ENCODE measurements at places on chromosomes 5 and 9.

GRCh38 chr9:73137914-73138313 is 13.8 kb upstream of the ANXA1 start:
- DNase-seq, result no peak

DNA sequence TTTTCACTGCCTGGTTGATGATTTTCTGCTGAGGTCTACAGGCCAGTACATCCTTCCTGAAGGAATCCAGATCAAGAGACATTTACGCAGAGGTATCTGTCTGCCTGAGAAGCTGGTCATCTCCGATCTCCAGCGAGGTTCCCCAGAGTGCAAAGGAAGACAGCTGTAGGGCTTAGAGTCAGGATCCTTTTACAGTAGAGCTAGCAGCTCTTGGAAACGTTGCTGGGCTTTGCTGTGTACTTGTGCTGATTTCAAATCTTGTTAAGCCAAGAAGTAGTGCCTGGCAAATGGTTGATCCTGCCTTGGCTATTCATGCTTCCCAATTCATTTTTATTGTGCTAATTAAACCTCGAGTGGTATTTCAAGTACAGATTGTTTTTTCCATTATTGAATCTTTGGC is 48.9 kb downstream of the NTRK2 start:
- no peak for DNase-seq

DNA sequence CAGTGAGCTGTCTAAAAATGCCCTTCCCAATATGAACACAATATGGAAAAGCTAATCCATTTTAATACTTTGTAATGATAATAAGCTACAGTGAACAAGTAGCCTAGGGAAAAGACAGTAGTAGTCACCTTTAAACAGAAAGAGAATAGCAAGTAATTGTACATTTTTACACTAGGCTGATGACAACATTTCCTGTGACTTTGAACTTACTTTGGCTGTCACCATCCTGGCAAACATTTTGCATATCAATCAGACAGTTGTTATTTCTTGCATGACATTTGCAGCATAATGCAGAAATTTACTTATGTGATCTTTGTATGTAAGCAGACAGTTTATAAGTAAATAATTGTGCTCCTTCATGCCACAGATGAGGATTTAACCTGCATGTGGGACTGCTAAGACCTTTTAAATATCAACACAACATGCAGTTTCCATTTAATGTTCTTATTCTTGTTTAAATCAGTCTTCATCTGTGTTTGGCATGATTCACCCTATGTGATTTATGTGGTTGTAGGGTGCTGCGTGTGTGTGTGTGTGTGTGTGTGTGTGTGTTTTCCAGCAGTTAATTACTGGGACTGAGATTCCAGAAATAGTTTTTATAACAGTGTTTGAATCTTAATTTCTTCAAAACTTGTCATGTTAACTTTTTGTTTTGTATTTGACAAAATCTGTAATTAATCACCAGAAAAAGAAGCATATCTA is 997.1 kb upstream of the ARRDC3 start:
- no peak for DNase-seq

DNA sequence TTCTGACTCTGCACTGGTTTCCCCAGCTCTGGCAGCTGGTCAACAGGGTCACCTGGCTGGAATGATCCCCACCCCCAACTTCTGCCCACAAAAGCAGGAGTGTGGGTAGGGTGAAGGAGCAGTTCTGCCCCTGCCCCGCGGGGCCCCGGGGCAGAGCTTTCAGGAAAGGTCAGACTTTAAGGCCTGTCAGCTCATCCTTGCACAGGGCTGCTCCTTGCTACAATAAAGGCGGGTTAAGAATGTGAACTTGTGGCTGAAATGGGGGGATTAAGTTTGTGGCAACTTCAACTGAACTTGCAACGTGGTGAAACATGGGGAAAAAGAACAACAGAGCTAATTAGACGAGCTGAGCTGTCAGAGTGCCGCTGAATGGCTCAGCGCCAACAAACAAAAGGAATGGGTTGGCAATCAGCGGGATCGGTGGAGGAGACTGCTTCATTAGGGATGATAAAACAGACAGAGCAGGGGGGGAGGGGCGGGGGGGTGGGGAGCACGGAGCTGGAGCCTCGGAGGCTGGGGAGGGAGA is 50.8 kb downstream of the CRB2 start:
- no peak for DNase-seq

DNA sequence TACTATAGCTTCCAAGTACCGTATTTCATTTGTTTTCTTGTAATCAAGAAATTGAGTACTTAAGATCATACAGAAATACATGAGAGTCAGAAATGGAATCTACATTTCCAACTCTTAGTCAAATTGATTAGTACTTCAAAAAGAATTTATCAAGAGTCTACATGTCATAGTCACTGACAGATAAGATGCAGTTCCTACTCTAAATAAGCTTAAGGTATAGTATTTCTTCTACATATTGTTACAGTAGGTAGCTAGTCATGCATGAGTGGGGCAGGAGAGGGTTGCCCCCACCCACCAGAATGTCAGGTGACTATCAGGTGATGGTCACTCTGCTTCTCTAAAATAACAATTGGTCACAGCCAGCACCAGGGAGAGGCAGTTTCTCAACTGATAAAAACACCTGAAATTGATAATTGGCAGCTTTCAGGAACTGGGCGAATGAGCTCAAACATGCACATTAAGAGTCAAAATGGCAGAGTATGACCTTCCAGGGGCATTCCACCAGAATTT is 2.9 kb downstream of the BAAT start:
- no peak for DNase-seq

GRCh38 chr9:22528485-22528884 is 81.9 kb downstream of the DMRTA1 start:
- no peak for DNase-seq

DNA sequence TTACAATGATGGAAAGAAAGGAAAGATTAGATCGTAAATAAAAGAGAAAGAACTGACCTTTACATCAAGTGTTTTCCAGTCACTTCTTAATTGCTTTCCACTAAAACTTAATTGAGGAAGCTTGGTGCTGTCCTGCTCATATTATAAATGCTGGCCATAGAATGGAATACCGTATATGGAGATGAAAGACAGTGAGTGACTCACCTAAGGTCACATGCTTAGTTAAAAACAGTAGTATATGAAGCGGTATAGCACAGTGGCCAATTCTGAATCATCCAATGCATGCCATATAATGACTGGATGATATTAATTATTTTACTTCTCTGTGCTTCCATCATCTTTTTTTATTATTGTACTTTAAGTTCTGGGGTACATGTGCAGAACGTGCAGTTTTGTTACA is 482.4 kb upstream of the SGCD start:
- no peak for DNase-seq

- DNase-seq, result no peak
Observed at GRCh38 chr9:137891588-137892423, 14.2 kb downstream of the CACNA1B start.

DNA sequence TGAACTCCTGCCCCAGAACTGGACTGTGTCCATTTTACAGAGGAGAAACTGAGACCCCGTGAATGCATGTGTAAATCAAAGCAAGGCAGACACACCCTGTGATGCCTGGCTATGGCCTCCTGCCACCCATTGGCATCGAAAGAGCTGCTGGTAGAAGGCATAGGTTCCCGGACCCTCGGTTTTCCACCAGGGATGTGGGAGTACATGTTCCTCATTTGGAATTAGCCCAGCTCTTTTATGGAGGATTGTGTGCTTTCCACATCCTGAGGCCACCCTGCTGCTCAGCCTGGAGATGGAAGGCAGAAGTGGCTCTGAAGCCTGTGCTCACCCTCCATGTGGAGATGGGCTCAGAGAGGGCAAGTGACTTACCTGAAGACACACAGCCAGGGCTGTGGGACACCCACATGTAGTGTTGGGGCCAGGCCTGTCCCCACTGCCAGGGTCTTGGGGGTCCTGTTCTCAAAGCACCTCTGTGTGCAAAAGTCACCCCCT is 2.8 kb downstream of the SUSD3 start:
- no peak for DNase-seq

- no peak for DNase-seq
Observed at GRCh38 chr5:176611435-176611834, 1.5 kb upstream of the GPRIN1 start.

- no peak for DNase-seq
Observed at GRCh38 chr5:129082225-129083136, 12.1 kb upstream of the ISOC1 start.

DNA sequence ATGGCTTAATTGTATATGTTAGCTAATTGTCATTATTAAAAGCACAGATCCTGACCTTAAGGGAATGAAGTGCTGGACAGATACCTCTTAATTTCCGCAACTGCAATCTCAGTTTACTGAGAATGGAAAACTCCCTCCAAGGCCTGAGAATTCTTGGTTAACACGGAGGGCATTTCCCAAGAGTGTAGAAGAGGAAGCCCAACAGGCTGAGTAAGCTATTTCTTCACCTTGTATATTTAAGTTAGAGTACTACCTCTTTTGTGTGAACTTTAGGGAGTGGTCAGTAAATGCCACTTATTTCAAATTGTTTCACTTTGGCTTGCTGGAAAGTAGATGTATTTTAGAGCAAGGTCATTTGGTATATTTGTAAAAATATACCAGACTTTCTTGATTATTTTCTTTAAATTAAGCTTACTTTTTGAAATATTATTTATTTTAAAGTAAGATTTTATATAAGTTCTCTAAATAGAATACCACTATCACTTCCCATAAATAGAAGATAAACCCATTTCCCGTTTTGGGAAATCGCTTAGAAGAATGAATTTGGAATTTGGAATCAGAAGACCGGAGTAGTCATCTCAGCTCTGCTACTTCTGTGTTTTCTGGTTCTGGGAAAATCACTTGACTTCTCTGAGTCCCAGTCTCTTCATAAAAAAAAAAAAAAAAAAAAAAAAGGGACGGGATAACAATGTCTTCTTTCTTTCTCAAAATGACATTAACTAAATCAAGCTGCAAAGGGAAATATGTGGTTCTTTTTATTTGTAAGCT is 26.0 kb upstream of the C9orf72 start:
- DNase-seq, result no peak

- no peak for DNase-seq
Observed at GRCh38 chr9:69812068-69813000, 8.3 kb upstream of the CFAP95 start.

GRCh38 chr5:55853041-55853670 is 2.0 kb downstream of the IL31RA start:
- DNase-seq, result no peak

GRCh38 chr9:77731930-77732329 is 83.8 kb upstream of the GNA14 start:
- no peak for DNase-seq

DNA sequence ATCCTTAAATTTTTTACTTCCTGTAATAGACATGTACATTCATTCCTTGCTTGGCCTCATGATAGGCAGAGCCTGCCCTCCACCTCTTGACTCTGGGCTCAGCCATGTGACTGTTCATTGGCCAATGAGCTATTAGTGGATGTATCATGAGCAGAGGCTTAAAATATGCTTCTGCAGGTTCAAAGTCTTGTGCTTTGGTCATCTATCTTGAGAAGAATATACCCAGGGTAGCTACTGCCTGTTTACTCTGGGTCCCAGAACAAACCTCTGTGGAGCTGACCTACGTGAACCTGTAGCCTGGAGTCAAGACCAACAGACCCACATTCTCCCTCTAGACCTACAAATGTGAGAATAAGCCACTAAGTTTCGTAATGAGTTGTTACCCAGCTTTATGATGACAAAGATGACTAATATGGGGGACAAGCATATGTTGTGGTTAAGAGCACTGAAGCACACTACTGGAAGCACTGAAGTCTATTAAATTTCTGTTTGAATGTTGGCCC is 244.4 kb downstream of the MAST4 start:
- DNase-seq, result no peak

- no peak for DNase-seq
Observed at GRCh38 chr9:94804316-94804715, 77.8 kb downstream of the AOPEP start.

- DNase-seq, result no peak
Observed at GRCh38 chr5:76367623-76368371, 35.3 kb upstream of the IQGAP2 start.

DNA sequence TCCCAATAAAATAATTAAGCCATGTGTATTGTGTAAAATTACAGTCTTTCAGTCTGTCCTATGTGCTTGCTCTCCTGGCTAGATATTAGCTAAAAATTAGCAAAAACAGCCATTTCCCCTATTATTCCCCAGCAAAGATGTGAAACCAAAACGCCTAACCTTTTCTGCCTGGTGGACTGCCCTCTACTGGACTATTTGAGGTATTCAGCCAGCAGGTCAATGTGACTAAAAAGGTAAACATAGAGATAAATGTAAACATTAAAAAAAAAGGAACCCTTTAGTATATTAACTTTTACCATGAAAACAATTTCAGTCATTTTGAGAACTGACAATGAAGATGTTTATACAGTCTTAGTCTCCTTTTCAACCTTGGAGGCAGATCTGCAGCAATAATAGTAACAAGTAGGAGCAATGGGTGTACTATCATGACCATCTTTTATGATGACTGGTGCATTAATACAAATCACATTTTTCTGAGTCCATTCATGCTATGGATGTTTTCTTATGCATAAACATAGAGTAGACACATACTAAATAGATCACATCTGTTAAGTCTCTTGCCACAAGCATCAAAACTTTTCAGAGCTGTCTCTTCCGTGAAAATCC is 10.1 kb downstream of the ATG12 start:
- DNase-seq, result no peak

Data from stimulated activated CD8-positive, alpha-beta memory T cell treated with anti-CD3 and anti-CD28 coated beads, Interleukin-4, amount 100 ng/mL, for 1 hour (primary cell).